ENCODE measurements at places on chromosomes 7 and 10.

- no peak for DNase-seq
Measured at GRCh38 chr7:124649397-124650014, 116.1 kb downstream of the GPR37 start.

GRCh38 chr7:132500727-132501440 lies 75.4 kb downstream of the PLXNA4 start:
- no peak for DNase-seq

- DNase-seq, result no peak
Measured at GRCh38 chr7:132554446-132554845, 21.8 kb downstream of the PLXNA4 start.

GRCh38 chr7:117176206-117176605 lies 146.7 kb downstream of the WNT2 start:
- DNase-seq, result no peak

DNA sequence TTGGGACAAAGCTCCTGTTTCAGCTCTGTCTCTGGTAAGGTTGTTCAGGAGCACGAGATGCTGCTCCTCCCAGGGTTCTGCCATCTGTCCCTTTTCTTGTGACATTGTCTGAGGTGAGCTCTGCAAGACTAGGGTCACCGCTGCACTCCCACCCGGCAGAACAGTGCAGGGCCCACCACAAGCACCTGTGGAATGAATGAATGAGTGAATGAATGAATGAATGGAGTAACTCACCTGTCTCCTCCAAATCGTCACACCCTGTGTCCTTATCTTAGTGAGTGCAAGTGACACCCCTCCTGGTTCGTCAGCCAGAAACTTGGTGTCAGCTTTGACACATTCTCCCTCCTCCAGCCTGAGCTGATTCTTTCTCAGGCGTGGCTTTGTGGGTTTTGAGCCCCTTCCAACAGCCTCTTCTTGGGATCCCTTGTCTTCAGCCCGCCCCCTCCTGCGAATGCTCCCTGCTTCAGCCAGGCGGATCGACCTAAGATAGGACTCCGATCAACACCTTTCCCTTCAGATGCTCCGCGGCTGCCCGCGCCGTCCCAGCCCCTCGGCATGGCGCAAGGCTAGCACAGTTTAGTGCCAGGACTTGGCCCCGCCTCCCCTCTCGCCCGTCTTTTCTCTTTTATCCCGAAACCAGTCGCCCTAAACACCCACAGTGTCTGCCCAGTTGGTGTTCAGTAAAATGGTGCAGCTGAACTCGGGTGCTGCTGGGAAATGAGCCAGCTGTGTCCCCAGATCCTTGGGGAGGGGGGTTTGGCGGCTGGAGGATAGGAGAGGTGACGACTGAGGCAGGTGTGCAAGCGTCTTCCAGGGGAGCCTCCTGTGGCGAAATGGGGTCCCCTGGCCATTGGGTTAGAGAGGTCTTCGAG lies 89.3 kb downstream of the BEND7 start:
- DNase-seq, result peak; percentile 34

GRCh38 chr10:78895469-78895868 lies 173.3 kb upstream of the ZMIZ1 start:
- DNase-seq, result no peak

- DNase-seq, result no peak
Measured at GRCh38 chr7:43163885-43164284, 51.4 kb downstream of the HECW1 start.

GRCh38 chr7:100584683-100585510 lies 1.0 kb downstream of the LRCH4 start:
- DNase-seq, result peak; percentile 32

DNA sequence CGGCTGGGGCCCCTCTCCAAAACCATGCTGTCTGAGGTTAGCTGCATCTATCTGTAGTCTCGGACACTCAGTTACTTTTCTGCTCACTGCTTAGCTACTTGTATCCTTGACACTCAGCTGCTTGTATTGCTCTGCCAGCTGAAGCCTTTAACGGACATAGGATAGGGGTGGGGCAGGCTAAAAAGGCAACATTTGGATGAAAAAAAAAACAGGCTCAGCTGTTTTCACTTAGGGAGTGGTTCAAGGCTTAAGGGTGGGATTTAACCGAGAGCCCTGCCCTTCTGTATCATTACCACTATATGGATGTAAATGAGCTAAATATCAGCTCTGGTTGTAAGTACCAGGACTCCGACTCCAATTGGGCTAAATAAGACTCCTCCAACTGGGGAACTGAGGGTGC lies 28.6 kb downstream of the LSMEM1 start:
- no peak for DNase-seq

DNA sequence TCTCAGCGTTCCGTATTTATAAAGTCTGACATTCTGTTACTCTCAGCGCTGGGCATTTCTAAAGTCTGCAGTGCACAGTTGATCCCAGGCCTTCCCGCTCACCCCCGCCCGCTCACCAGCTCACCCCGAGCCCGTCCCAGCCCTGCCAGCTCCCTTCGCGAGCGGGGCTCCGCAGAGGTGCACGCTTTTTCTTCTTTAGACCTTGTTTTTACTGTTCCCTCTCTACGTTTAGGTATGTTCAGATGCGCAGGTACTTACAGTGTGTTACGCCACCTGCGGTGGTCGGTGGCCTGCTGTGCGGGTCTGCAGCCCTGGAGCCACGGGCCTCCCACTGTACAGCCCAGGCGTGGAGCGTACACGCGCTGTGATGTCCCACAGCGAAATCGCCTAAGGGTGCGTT lies 28.8 kb downstream of the NKX6-2 start:
- DNase-seq, result no peak

DNA sequence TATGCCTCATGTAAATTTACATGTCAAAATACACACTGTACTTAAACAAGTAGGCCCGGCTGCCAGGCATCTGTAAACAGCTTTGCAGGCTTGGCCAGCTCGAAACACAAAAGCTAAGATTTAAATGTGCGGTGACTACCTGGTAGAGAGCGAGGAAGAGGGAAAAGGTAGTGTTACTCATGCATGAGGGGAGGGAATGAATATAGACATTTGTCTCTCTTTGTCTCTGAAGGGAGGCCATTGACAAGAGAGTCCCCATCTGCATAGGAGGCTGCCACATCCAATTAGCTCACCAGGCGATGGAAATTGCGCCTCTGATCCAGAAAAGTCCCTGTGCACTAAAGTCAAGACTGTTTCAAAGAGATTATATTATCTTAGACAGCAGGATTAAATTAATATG lies 535.8 kb downstream of the PTPRN2 start:
- no peak for DNase-seq

DNA sequence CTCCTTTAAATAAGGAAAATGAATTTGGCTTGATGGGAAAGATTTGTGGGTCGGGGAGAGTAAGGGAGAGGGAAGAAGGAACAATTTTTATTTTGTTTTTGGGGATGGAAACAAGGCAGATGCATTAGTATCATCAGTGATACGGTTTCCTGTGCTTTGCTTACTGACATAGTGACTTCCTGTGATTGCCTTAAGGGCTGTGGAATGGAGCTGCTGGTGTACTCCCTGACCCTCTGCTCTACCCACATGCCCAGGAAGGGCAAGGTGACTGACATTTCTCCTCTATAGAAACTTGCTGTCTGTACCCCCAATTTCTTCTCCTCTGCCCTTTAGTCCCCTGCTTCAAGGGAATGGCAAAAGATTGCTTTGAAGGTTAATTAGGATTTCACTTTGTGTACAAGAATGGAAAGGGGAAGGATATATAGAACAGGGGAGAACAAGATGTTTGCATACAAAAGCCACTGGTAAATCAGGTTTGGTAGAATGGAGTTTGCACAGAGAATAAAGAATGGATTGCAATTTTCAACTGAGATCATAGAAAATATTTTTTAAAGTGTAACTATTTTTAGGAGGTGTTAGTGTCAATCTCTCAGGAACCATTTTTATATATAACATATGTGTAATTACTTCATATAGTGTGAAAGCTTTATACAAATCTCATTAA lies 129.0 kb upstream of the AGR3 start:
- no peak for DNase-seq

DNA sequence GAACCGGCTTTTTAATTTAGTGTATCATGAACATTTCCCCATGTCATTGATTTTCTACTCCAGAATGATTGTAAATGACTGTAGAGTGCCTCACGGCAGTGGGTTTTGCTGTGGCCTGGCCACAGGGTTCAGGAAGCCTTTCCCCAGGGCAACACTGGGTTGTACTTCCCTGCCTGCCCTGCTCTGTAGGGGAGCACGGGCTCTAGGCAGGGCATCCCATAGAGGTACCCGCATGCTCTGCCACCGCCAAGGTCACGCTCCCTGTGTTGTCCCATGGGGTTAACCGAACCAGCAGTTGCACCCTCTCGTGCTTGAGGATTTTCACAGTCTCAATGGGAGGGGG lies 63.8 kb downstream of the BPGM start:
- DNase-seq, result no peak

GRCh38 chr10:116913695-116914094 lies 64.4 kb downstream of the ENO4 start:
- no peak for DNase-seq

- peak; percentile 38 for DNase-seq
Measured at GRCh38 chr10:132308587-132309470, 1.1 kb upstream of the STK32C start.

DNA sequence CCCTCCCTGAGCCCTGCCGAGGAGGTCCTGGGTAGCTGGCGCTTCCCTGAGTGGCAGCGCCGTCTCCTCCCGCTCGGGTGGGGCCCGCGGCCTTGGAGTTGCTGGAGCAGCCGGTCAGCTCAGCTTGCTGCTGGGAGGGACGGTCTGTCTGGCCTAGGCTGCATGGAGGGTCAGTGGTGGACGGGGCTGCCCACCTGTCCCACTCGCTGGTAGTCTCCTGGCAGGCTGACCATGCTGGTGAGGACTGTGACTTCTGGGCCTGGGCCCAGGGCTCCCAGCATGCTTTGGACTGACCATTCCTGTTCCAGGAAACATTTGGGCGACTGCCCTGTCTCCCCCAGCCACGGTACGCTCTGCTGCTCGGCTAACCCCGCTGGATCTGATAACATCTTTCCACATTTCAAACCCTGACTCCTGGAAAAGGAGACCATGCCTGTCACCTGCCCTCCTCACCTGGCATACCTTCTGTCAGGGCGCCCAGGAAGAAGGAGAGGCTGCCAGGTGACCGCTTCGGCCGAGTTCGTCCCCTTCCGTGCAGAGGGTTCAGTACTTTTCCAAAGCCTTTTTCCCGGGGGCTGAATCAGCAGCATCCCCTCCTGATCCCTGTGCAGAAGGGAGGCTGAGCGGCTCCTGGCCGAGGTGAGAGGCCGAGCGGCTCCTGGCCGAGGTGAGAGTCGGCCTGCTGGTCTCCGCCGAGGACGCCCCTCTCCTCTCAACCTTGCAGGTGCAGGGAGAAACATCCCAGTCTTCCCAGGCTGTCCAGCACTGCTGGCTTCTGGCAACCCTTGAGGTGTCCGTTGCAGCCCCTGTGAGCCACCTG lies 43.4 kb downstream of the FAM20C start:
- no peak for DNase-seq

DNA sequence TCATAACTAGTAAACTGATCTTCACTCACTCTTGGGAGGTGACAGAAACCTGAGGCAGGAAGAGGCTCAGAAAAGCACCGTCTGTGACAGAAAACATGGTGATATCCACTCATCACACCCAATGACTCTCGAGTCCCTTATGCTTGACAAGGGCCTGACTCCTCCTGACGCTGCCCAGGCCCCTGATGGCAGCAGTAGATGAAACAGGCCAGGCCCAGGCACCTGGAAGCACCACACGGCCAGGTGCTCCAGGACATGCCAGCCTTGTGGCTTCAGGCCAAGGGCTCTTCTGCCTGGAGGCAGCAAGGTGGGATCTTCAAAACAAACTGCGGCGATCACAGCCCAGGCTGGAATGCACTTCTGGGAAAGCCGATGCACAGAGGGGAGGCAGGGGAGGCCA lies 89.3 kb downstream of the MAD1L1 start:
- no peak for DNase-seq

DNA sequence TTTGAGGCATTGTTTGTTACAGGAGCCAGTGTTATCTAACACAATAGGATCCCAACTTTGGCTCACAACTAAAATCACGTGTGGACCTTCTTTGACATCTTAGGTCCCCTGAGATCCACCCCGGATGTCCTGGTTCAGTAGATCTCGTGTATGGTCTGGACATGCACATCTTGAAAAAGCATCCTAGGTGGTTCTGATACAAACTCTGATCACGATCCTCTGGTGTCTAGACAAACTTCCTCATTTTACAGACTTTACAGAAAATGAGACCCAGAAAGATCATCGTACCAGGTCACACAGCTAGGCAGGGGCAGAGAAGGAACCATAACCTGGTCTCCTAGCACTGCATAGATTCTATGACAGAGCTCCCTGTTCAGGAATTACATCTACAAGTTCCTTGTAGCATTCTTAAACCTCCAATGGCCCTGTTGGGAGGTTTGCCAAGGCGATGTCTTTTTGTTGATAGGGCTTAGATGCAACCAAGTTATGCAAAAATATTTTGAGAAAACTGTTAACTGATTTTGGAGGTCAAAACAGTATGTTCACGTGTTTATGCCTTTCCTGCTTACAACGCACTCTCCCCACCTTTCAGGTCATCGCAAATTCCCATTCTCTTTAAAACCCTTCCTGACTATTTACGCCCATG lies 30.8 kb upstream of the CHST15 start:
- no peak for DNase-seq

- no peak for DNase-seq
Measured at GRCh38 chr7:85261336-85261735, 74.5 kb upstream of the SEMA3D start.

GRCh38 chr10:47230482-47230881 lies 69.5 kb upstream of the GDF10 start:
- DNase-seq, result peak; percentile 16
